ENCODE measurements at places on chromosomes 13 and 19.

DNA sequence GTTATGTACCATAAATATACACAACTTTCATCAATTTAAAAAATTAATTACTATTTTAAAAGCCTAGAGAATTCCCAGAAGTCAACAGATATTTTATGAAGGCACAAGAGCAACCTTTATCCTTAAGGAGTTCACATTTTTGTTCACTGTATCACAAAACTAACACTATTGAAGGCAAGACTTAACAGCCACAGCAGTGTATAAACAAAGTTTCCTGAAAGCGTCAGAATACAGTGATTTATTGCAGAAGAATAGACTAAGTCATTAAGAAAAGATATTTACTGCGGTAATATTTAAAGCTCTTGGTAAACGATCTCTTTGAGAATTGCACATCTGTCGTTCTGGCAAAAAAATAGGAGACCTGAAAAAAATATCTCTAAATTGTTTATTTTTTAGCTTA lies 419.3 kb upstream of the NBEA start:
- no peak for DNase-seq

GRCh38 chr13:99590519-99591011 lies 89.3 kb downstream of the TM9SF2 start:
- no peak for DNase-seq

GRCh38 chr13:80338781-80339562 lies 2.0 kb downstream of the SPRY2 start:
- DNase-seq = no peak

- no peak for DNase-seq
Measured at GRCh38 chr19:38547421-38547820, 70.3 kb downstream of the MAP4K1 start.
